ENCODE measurements at places on chromosomes 13 and 19.
A peak's percentile ranks its signal among the peaks of the same experiment; 100 is the strongest.

- no peak for DNase-seq
Measured at GRCh38 chr13:113448545-113448884, 4.8 kb downstream of the ADPRHL1 start.

GRCh38 chr13:50485979-50486935, 357.2 kb downstream of the DLEU7 start:
- DNase-seq: no peak

GRCh38 chr19:33389421-33390100, 16.1 kb downstream of the CEBPG start:
- no peak for DNase-seq

GRCh38 chr13:59641817-59642216, 521.9 kb downstream of the DIAPH3 start:
- no peak for DNase-seq

DNA sequence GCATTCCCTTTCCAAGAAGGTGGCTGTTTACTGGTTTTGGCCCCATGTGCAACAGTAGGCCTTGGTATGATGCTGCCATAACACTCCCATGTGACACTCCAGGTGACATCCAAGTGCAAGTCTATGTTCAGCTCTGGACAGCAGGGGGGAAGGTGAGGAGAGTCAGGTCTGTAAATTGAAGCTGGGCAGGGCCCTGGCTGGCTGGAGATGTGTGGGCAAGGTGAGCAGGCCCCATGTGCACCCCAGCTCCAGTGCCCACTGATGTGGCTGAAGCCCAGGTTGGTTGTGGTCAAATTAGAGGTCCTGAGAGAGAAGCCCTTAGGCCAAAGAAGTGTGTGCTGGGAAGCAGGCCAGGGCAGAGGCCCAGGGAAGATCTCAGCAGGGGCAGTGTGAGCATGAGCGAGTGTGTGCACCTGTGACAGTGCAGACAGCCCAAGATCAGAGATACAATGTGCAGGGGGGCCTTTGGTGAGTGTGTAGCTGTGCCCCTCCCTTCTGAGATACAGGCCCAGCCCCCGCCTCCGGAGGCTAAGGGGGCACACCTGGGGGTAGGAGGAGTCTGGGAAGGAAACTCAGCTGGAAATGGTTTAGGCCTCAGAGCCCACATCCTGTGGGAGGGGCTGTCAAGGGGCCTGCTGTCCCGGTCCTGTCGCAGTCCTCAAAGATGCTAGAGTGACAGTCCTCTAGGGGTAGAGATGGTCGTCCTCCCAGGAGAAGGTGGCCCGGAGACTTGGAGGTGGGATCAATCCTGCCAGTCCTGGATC, 18.6 kb downstream of the DEDD2 start:
- DNase-seq: peak; percentile 59

DNA sequence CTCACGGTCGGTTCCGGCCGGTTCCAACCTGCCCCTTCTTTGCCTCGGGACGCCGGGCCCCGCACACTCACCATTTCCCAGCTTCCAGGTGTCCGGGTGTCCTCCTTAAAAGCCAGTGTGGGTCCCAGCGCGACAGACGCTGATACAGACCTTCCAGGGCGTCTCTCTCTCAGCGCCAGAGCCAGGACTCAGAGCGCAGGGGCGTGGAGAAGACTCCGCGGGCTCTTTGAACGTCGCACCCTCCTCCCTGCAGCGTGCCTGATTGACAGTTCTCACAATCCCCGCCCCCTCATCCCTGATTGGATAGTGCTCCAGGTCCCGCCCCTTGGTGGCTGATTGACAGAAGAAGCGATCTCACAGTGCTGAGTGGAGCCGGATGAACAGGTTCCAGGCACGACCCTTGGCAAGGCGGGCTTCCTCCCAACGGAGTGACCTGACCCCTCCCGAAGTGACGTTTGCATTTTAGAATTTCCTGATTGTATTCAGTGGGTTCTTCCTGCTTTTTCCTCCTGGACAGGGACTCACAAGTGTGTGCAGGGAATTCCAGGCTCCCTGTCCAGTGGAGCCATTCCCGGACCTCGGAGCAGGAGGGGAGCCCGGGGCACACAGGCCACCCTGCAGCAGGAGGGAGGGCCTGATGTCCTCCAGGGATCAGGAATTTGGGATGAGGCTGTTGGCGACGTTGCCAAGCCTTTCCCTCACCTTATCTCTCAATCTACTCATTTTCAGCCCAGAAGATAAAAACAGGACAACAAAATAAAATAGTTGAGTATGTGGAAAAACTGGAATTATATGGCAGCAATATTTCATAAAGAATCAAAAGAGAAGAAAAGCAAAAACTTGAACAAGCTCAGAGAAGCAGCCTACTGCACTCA, at the start of gene ZNF823:
TSS of gene ZNF823 (minus strand) at position 201 of the 875 bp plus-strand sequence. CDS start at position 74, 127 bp downstream.
- peak; percentile 94 for DNase-seq

GRCh38 chr13:50675651-50676050, 167.8 kb downstream of the DLEU7 start:
- DNase-seq: no peak

- DNase-seq: no peak
Measured at GRCh38 chr13:99124794-99125316, 75.8 kb upstream of the UBAC2 start.

DNA sequence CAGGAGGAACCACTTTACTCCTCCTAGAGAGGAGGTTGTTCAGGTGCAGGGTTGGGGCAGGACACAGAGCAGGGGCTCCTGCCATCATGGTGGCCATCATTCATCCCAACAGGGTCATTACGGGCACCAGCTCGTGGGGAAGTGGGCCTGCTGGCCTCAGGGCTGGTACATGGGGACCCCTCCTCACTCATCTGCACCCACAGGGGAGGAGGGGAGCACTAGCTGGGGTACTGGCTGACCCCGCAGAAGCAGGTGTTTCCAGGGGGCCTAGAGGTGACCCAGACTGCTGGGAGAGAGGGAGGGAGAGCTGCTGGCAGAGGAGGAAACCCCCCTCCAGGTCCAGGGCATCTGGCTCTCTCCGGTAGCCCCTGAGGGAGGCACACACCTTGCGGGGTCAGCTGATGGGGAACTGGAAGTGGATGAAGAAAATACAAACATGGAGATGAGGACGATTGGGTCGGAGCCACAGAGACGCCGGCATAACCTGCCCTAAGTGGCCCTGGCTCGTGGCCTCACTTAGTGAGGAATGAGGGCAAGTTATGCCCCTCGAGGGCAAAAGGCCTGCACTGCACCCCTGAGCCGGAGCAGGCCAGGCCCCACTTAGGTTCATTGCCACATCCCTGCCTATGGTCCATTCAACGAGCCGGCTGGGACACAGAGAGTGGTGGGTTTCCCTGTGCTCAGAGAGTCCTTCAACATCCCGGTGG, 76.2 kb downstream of the SOX1 start:
- no peak for DNase-seq

DNA sequence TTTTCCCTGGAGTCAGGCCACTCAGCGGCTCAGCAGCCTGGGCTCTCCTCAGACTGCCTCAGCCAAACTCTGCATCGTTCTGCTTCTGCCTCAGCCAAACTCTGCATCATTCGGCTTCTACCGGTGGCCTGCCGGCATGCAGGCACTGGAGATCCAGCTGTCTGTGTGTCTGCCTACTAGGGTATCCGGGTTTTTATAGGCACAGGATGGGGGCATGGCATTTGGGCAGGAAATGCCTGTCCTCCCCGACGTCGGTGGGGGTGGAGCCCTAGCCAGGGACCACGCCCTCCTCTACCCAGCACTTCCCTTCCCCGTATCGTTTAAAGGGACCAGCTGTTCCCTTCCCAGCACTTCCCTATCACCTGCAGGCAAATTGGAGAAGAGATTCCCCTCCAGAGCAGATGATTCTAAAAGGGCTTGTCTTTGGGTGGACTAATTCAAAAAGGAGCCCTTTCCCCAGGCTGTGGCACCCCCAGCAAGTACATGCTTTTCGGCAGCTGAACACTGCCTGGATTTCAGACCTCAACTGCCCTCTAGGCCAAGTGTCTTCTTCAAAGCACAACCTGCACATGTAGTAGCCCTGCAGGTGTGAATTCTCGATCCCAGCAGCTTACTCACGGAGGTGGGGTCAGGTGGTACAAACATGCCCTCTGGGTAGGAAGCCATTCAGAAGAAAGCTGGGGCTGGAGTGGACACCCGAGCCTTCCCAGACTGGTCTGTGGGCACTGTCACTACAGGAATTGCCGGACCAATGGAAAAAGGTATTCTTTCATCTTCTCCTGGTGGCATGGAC, 25.4 kb upstream of the GPR12 start:
- DNase-seq: peak; percentile 12

DNA sequence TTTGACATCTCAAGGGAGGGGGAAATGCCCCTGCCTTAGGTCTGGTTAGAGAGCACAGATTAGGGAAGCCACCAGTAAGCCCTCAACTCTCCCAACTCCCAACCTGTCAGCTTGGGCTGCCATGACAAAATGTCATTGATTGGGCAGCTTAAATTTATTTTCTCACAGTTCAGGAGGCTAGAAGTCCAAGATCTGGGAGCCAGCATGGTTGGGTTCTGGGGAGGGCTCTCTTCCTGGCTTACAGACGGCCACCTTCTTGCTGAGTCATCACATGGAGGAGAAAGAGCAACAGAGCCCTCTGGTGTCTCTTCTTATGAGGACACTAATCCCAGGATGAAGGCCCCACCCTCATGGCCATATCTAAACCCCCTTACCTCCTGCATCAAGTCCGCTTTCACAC, 24.2 kb downstream of the C19orf12 start:
- DNase-seq: no peak

GRCh38 chr13:90995614-90996013, 351.9 kb upstream of the MIR17HG start:
- DNase-seq: no peak

- DNase-seq: no peak
Measured at GRCh38 chr19:29576046-29576606, 30.0 kb upstream of the POP4 start.

All from stimulated activated CD8-positive, alpha-beta memory T cell treated with anti-CD3 and anti-CD28 coated beads, Interleukin-2, amount 100 ng/mL, for 1 hour (primary cell).